Suppressor macrophage treated with lipopolysaccharide for 1 hour (primary cell): ENCODE measurements at places on chromosomes 4 and X.

- peak; percentile 32 for DNase-seq
These were observed at the start of gene KLHL13 for GRCh38 chrX:118116713-118117550. Gene KLHL13, minus strand, starts transcription at chrX:118116810. Its CDS starts 88,337 bp downstream, at chrX:118028473.

GRCh38 chr4:179399054-179399782 is 1957.0 kb upstream of the AGA start:
- DNase-seq = no peak

- DNase-seq = no peak
These were observed 80.3 kb upstream of the DCLK2 start for GRCh38 chr4:149997881-149998421.

DNA sequence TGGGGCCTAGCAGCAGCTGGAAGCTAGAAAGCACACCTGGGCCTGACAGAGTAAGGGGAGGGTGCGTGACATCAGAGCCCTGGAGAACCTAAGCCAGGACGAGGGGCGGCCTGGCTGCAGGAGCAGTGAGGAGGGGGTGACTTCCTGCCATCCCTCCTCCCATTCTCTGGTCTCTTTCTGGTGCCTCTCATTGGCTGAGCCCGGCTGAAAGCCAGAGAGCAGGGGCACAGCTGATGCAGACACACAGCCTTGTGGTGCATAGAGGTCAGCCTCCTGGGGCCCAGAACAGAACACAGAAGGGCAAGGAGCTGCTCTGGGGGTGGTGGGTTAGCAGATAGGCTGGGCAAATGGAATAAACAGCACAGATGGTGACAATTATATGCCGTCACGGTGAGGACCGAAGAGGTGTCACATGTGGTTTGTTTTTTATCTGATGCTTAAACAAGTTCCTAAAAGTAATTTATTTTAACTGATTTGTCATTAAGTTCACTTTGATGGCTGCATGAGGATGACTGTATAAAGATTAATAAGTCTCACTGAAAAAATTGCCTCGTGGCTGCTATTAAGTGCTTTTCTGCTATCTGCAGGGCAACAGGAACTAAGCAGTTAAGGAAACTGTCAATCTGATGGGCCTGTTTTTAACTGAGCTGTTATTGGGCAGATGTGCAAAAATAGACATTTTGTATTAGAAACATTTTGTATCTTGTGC is 102.0 kb downstream of the FNIP2 start:
- DNase-seq = no peak

GRCh38 chrX:30812326-30812725 is 76.7 kb downstream of the TAB3 start:
- DNase-seq = no peak

DNA sequence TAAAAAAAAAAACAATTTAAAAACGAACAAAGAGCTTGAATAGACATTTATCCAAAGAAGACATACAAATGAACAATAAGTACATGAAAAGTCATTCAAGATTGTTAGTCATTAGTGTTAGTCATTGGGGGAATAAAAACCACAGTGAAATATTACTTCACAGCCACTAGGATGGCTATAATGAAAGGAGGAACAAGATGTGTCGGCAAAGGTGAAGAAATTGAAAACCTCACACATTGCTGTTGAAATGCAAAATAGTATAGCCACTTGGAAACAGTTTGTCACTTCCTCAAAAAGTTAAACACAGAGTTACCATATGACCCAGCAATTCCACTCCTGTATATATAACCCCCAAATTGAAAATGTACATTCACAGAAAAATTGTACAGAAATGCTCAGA is 45.2 kb upstream of the SLC39A8 start:
- DNase-seq = peak; percentile 95

- DNase-seq = no peak
These were observed 14.4 kb downstream of the ASMT start for GRCh38 chrX:1629244-1629643.

DNA sequence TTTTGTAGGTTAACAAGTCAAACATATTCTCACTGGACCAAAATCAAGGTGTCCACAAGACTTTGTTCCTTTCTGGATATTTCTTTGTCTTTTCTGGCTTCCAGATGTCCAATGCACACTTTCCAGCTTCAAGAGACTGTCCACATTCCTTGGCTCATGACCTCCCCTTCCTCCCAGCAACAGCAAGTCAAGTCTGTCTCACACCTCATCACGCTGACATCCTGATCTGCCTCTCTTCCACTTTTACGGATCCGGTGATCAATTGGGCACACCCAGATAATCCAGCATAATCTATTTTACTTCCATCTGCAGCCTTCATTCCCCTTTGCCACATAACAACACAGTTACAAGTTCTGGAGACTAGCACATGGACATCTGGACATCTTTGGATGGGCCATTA is 9.6 kb downstream of the TIFA start:
- no peak for DNase-seq

DNA sequence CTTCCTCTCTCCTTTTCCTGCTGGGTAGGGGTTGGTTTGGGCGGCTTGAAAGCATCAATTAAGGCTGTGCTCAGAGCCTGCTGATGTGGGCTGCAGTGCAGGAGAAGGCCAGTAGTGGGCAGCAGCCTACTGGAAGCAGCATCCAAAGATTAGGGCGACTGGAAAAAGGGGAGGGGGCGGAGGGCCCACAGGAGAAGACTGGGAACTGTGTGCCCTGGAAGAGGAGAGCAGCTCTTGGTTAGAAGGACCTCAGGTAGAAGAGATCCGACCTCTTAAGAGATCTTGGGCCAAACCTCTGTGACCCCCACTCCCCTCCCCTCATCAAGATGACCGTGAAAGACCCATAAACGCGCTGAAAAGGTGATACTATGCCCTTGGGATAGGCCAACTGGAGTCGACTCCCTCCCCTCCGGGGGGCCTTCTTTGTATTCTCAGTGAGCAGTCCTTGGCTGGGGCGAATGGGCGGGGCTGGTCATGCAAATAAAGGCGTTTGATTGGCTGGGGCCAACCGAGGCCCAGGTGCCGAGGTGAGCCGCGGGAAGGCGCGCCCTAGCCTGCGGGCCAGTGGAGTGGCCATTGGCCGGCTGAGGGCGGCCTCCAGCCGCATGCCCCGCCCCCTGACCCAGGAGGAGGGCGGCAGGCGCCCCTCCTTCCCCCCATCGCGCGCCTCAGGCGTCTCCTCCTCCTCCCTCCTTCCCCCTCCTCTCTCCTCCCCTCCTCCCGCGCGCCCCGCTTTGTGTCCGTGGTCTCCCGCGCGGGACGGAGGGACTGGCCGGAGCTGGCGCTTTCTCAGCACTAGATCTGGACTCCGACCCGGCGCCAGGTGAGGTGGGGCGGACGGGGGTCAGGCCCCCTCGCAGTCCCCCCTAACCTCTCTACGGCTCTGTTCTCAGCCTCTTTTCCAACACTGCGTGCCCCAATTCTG is 10.1 kb downstream of the DLG3 start:
- peak; percentile 53 for DNase-seq

- peak; percentile 25 for DNase-seq
These were observed 14.2 kb downstream of the RNF175 start for GRCh38 chr4:153745651-153746050.

DNA sequence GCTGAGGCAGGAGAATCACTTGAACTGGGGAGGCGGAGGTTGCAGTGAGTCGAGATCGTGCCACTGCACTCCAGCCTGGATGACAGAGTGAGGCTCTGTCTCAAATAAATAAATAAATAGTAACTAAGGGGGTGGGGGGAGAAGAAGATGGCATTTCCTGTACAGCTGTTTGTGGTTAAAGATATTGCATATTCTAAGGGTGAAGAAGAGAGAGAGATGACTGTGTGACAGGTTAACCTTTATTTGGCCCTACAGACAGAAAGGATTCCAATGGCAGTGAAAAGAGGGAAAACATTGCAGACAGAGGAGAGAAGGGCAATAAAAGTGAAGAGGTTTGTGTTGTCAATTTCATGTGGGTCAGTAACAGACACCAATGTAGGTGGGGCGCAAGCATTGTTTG is 9.4 kb downstream of the TASL start:
- no peak for DNase-seq

GRCh38 chr4:123363729-123364128 is 32.9 kb upstream of the SPRY1 start:
- no peak for DNase-seq

GRCh38 chrX:147884958-147885357 is 26.8 kb upstream of the FMR1 start:
- no peak for DNase-seq

GRCh38 chr4:138085736-138086305 is 156.3 kb downstream of the SLC7A11 start:
- DNase-seq = no peak

GRCh38 chr4:7365462-7366179 is 69.1 kb downstream of the PSAPL1 start:
- no peak for DNase-seq

DNA sequence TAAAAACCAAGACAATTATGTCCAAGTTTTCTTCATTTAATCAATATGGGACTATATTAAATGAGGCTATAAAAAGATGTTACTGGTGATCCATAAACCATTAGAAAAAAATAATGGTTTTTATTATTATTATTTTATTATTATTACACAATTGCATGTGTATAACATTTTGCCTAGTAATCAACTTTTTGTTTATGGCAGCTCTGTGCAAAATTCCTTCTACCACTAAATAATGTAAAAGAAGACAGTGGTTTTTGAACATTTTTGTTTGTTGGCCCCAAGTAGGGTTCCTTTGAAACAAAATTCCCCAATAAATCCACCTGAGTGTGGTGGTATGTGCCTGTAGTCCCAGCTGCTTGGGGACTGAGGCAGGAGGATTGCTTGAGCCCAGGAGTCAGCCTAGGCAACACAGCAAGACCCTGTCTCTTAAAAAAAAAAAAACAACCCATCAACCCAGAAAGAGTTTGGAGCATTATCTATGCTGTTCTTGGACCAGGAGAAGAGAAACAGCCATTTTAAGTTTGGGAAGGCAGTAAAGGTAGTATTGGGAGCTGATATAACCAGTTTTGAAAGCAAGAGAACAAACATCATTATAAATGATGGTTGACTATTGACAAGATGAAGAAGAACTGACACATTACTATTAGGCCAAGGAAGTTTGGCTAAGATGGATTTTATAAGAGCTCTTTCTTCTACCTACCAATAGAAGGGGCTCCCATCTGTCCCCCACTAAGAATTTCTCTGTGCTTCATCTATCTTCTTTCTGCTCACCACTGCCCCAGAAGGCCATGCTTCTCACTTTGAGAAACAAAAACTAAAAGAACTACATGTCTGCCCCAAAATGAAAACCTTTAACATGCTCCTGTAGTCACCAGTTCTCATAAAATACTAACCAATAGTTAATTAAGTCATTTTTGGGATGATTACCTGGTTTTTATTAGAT is 2.2 kb downstream of the TMEM156 start:
- DNase-seq = no peak

DNA sequence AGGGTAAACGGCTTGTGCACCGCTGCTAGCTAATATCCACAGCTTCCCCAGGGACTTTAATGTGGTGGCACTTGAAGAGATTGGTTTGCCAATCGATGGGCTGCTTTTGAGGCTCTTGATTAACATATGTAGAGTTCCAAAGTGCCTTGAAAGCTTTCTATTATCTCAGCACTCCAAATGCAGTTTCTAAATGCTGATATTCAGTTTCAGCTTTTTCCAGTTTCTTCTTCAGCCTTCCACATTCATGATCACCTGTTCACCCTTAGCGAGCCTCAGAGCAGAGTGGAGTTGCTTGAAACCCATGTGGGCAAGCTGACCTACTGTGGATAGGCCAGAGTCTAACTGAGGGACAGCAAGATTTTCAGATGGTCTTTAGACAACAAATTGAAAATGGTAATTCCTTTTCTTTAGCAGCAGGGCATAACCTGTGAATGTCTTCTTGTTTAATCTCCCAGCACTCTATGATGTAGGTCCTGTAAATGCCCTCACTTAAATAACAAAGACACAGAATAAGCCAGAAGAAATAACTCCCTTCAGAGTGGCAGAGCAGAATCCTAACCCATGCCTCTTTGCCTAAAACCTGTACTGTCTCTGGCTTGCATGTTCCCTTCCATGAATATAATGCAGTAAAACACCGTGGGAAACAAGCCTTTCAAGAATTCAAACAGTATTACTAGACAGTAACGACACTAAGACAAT is 99.8 kb downstream of the TSPAN5 start:
- DNase-seq = no peak

- no peak for DNase-seq
These were observed 28.4 kb downstream of the APBB2 start for GRCh38 chr4:41185614-41186592.

DNA sequence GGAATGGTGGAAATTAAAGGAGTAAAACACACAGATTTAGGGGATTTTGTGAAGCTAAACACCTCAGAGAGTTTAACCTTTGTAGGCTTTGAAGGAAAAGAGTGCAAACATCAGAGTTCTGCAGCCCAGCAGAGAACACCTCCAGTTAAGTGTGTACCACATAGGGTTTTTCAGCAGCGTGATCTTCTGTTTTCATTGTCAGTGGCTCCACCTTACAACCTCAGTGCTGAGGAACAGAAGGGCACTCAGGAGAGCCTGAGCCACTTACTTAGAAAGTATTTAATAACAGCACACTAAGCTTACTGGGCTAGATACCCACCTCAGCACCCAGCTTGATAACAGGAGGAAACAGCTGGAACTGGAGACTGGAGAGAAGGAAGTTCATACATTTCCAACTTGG is 2.0 kb upstream of the FBXW7 start:
- no peak for DNase-seq

DNA sequence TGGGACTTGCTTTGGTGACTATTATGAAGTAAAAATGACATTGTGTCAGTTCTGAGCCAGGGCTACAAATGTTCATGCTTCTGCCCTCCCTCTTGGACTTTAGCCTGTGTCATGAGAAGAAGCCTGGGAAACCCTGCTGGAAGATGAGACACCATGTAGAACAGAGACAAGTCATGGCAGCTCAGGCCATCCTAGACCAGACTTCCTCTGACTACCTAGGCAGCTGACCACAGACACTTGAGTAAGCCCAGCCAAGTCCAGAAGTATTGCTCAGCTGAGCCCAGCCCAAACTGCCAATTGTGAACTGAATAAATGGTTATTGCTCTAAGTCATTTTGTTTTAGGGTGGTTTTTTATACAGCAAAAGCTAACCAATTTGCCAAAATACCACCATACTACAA is 467.6 kb upstream of the CNKSR2 start:
- DNase-seq = no peak

GRCh38 chr4:65747386-65747785 is 77.1 kb upstream of the EPHA5 start:
- DNase-seq = no peak

GRCh38 chr4:57125996-57126395 is 15.8 kb upstream of the IGFBP7 start:
- peak; percentile 37 for DNase-seq

GRCh38 chr4:11700751-11701226 is 272.1 kb upstream of the HS3ST1 start:
- DNase-seq = no peak

GRCh38 chr4:146514651-146515357 is 6.9 kb downstream of the SLC10A7 start:
- no peak for DNase-seq

DNA sequence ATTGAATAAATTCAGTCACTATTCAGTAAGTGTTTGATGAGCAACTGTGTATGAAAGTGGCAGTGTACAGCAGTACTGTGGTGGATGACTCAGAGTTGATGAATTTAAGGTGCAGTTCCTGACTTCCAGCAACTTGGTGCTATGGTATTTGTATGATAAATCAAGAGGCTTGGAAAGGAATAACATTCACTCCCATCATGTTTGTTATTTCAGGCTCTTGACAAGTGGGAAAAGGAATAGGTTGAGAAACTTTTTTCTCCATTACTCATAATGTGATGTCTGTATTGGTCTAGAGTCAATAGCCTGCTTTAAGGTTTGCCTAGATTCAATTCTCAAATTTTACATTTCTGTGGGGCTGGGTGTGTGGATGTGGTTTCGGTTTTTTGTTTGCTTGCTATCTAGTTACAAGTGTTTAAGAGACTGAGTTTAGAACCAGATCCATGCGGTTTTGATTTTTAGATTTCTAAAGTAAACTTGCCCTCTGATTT is 35.1 kb upstream of the CYP2U1 start:
- DNase-seq = peak; percentile 50

- DNase-seq = no peak
These were observed 72.1 kb upstream of the SPANXC start for GRCh38 chrX:141314441-141314840.
